ENCODE measurements at places on chromosomes 1 and 21. TPM values are rescaled to one million over a fixed set of nuclear protein-coding genes. Genes with fewer than 3 reads are reported as not detected.

The HPCAL4 gene
- polyA plus RNA-seq: 2.2 TPM

The FOXO6 gene
- 14.9 TPM for polyA plus RNA-seq

DNA sequence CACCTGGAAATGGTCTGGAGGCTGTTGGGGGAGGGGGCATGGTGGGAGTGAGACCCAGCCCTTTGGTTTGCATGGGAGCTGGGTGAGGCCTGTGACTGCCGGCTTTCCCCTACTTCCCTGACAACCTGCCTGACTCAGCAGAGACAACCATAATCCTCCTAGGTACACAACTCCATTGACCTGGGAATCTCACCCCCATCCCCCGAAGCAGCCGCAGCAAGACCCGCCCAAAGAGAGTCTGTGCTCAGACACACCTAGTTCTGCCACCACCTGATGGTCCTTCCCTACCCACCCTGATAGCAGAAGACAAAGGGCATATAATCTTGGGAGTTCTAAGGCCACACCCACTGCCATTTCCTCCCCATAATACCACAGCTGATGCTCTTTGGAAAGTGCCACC is 168.6 kb downstream of the GIPC2 start:
- no peak for DNase-seq

DNA sequence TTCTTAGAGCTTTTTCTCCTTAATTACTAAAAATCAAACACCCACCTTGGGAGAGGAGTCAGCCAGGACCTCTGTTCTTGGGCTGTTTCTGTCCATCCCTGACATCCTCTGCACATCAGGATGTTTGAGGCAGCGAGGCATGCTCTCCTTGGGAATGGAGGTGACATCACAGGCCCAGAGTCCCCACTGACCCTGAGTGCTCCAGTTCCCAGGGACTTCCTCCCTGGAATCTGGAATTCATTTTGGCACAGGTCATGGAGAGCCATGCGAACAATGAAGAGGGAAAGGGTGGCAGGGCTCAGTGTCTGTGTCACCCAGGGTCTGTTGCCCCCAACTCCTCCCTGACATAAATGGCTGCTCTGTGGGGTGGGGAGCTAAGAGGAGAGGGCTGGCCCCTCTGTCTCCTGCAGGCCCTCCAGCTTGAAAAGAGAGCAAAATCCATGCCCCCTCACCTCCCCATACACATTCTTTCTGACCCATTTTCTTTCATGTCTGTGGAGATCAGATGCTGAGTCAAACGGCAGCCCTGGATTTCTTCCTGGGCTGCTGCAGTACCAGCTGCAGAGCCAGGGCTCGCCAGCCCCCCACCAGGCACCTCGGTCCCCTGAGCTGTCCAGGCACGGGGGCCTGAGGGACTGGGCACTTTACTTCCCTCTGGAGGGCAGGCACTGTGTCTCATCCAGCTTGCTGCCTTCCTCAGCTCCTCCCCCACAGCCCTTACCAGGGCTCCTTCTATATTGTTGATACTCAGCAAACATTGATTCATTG is 102.0 kb downstream of the NMNAT2 start:
- DNase-seq: no peak

- DNase-seq: no peak
These were observed 325.1 kb downstream of the CAMTA1 start for GRCh38 chr1:7110321-7110720.

- no peak for DNase-seq
These were observed 5.0 kb downstream of the RAP1GAP start for GRCh38 chr1:21663951-21664805.

DNA sequence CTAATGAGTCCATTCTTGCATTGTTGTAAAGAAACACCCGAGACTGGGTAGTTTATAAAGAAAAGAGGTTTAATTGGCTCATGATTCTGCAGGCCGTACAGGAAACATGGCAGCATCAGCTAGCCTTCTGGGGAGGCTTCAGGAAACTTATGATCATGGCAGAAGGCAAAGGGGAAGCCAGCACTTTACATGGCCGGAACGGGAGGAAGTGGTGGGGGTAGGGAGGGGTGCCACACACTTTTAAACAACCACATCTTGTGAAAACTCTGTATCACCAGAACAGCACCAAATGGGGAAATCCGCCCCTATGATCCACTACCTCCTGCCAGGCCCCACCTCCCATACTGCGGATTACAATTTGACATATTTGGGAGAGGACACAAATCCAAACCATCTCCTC is 43.9 kb downstream of the NOS1AP start:
- DNase-seq: no peak

GRCh38 chr1:56511364-56511763 is 68.0 kb downstream of the PLPP3 start:
- DNase-seq: no peak
